Stimulated activated memory B cell treated with anti-CD40 and anti-IgM and Interleukin-4, amounts not matched to agents 10 μg/mL and 1 μg/mL and 100 μg/mL, for 72 hours (primary cell): ENCODE measurements at places on chromosomes 6 and 20.

DNA sequence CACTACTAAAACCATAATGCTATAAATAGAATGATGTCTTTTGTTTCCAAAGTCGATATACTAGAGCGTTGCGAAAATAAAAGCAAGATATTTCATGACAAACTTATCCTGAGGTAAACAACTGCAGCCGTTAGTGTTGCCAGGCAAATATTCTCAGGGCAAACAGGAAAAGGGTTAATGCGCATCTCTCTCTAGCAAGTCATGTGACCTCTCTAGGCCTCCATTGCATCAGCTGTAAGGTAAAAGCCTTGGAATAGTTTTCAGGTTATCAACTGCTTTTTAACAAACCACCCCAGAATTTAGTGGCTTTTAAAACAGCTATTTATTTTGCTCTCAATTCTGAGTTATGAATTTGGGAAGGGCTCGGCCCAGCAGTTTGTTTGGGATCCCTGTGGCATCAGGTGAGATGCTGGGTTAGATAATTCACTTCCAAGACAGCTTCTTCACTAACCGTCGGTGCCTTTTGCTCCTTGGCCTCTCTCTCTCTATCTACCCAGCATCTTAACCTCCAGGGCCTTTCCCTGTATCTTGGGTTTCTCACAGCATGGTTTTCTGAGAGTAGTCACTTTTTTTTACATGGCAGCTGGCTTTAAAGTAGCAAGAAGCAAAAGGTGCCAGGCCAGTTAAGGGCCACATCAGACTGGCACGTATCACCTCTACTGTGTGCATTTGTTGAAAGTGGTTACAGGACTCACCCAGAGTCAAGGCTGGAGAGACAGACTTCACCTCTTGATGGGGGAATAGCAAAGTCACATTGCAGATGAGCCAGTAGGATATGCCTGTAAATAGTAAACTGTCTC is 39.2 kb upstream of the LTV1 start:
- ATAC-seq, result no peak

- no peak for ATAC-seq
Observed at GRCh38 chr6:157264701-157265100, 58.6 kb downstream of the TMEM242 start.

DNA sequence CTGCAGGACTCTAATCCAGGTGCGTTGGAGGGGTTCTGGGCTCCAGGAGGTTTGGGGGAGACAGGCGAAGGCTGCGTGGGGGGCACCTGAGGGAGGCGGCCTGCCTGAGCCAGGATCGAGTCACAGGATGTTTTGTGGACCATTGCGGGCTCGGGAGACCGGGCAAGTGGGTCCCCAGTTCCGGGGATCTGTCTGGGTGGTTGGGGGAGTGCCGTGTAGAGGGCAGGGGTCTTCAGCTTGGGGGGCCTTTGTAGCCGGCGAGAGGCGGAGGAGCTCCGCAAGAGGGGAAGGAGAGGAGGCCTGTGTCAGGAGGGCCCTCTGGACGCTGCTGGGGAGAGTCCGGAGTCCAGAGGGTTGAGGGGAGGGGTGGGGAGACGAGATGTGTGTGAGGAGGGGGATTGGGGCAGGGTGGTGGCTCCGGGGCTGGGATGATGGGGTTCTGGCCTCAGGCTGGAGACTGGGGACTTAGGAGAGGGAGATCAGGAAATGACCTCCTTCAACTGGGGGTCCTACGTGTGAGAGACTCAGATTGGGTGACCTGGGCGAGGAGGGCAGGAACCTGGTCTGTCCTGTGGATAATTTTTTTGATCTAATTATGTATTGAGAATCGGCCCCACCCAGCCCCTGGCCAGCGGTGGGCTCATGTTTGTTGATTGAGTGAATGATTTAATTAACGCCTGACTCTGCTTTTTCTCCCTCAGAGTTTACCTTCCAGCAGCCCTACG is 505 bp downstream of the SNAI1 start:
- ATAC-seq, result no peak

DNA sequence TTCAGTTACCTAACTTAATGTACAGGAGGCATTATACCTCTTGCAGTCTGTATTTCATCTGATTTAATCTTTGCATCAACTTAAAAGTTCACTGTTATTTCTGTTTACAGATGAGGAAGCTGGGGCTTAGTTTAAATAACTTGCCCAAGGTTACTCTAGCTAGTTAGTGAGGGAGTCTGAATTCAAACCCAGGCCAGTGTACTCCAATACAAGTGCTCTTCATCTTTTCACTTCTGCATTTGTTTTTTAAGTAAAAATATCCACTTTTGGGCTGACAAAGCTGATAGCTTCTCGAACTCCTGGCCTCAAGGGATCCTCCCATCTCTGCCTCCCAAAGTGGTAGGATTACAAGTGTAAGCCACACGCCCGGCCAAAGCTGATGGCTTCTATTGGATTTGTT is 23.6 kb downstream of the RREB1 start:
- ATAC-seq, result no peak

DNA sequence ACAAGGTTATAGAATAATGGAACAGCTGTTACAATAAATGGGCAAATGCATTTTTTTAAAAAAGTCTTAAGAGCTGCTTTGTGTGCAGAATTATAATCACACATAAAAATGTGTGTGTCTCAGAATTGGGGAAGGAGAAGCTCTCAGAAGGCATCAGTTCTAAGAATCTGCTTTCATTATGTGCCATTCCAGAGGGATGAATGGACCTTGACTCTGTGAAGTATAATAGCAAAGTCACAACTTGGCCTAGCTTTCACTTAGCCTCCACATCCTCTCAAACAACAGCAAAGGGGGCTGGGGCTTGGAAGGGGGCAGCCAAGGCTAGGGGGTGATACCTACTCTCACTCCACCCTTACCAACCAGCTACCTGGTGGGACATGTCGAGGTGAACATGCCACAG is 265.0 kb downstream of the CDC5L start:
- ATAC-seq, result no peak

DNA sequence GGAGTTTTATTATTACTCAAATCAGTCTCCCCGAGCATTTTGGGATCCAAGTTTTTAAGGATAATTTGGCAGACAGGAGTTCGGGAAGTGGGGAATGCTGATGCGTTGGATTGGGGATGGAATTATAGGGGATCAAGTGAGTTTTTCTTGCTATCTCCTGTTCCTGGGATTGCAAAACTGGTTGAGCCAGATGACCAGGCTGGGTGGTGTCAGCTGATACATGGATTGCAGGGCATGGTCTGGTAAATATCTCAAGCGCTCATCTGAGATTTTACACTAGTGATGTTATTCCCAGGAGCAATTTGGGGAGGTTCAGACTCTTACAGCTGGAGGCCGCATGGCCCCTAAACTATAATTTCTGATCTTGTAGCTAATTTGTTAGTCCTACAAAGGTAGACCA is 54.7 kb downstream of the ENPP1 start:
- no peak for ATAC-seq

GRCh38 chr6:44249082-44249748 is 2.3 kb downstream of the HSP90AB1 start:
- no peak for ATAC-seq

GRCh38 chr20:33377366-33377765 is 24.0 kb downstream of the CDK5RAP1 start:
- ATAC-seq, result no peak

- ATAC-seq, result no peak
Observed at GRCh38 chr20:460707-461106, 1.6 kb downstream of the TBC1D20 start.

DNA sequence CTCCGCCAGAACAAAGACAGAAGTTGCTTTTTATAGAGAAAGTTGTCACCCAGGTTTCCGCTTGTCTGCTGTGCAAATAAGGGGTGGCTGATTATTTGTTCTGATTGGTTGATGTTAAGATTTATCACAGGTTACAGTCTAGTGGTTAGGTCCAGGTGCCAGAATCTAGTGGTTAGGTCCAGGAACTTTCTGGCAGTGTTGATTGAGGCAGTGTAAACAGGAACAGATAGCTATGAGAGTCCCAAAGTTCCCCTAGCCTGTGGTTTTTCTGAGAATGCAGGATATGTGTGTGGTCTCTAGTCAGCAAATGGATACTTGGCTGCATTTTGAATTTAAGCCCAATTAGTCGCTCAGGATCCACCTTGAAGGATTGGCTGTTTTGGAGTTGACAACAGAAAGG is 148.0 kb downstream of the TMEM200A start:
- ATAC-seq, result peak; percentile 94

- no peak for ATAC-seq
Observed at GRCh38 chr6:54214286-54214685, 94.0 kb upstream of the TINAG start.

DNA sequence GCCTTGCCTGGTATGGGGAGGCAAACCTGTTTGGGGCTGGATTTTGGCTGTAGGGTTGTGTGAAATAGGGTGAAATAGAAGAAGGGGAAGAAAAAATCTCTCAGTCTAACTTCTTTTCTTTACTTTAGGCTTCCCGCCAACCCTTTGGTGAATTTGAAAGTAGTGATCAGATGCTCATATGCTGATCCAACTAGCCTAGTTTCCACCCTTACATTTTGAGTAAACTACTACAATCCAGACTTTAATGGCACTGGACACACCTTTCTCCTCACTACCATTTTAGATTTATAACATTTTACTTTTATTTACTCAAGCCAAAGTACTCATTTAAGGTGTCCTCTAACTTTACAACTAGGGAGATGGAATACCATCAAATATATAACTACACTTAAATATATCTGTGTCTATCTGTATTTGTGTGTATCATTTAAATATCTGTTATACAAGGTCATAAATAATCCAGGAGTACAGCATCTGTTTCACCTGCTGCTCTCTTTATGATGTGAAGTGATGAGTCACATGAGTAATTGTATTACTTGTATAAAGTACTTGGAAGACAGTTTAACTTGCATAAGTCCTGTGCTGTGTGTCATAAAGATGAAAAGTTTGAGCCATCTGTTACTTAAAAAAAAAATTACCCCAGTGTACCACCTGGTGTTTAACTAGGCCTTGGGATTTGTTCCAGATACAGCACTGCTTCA is 172.1 kb downstream of the CDKAL1 start:
- ATAC-seq, result no peak

DNA sequence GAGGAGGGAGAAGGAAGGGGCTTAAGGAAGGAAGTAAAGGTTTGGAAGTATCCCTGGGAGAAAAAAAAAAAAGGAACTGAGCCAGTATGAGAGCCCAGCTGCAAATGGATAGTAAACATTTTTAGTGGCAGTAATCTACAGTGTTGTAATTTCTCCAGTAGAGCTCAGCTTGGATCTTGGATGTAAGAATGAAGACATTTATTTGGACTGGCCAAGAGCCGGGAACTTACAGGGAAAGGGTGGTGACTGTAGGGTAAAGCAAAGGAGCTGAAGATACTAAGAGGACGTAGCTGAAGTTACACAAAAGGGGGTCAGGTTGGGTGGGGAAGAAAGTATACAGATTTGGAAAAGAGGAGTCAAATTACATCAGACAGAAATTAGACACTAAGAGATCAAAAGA is 13.5 kb downstream of the EEF1E1 start:
- ATAC-seq, result no peak

GRCh38 chr6:56101141-56101553 is 146.2 kb downstream of the COL21A1 start:
- no peak for ATAC-seq

GRCh38 chr6:41071501-41071922 is 644 bp downstream of the OARD1 start:
- no peak for ATAC-seq

GRCh38 chr6:39223555-39223954 is 5.7 kb downstream of the KCNK5 start:
- ATAC-seq, result no peak

DNA sequence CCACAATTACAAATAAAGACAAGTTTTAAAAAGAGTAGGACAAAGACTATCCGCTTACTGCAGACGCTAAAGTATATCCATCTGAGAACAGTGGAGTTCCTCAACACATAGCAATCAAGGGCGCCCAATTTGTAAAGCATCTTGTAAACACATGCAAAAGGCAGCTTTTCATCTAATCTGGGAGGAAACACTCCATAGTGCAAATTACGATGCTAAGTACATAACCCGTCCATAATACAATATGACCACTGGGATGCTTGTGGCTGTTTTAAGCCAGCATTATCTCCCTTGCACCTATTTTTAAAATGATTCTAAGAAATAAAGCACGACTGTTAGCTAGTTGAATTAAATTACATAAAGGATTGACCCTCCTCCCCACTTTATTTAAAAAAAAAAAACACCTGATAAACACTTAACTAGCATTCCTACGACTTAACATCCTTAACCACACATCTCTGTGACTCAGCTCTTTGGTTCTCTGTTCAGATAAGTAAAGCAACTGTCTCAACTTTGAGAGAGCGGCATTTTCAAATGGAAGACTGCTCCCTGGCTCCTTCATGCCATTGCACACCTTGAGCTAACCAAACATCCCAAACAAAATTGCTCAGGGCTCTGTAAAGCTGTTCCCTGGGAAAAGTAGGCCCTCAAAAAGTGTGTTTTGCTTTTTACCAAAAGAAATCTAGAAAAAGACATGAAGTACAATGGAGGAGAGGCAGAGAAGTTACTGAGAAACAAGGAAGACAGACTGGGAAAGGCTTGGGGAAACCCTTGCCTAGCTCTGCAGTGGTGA is 14.2 kb downstream of the SLC22A23 start:
- no peak for ATAC-seq

DNA sequence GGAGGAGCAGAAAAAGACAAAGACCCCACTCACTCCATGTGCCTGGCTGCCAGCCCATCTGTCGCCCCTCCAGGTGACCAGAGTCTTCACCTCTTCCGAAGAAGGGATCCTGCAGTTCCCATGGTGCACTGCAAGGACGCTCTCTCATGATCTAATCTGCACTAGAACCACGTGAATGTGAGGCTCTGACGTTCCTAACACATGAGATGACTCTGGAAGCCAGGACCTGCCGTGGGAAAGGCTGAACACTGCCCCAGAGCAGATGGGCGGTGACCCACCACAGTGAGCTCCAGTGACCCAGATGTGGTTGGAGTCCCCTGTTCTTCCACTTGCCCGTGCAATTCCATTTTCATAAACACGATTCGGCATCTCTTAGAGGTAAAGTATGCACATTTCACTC is 39.6 kb upstream of the PDE10A start:
- no peak for ATAC-seq

DNA sequence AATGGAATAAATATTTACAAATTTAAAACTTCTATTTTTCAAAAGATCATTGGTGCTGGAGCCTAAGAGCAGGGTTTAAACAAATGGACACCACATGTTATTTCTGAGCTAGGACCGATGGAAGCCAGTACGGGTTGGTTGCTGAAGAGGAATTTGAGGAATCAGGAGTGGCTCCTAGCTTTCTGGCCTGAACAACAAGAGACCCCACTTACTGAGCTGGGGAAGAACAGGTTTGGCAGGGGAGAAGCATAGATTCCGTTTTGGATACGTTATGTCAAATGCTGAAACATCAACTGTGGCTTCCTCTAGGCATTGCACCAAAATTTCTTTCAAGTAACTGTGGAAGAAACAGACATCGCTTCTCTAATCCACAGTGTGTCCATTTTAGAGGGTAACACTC is 6.7 kb downstream of the WDR27 start:
- no peak for ATAC-seq

DNA sequence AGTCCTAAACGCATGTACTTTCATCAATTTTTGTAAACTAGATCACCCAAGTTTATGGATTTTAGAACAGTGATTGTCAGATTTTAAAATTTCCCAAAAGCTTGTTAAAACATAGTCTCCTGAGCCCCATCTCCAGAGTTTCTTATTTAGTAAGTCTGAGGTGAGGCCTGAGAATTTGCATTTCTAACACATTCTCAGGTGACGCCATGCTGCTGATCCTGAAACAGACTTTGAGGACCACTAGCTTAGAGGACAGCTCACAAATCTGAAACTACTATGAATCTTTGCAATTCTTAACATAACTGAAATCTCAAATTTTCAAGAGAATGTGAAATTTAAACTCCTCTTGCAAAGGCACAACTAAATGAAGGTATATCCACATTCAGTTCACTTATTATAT is 37.8 kb upstream of the MLIP start:
- no peak for ATAC-seq
